ENCODE measurements at places on chromosomes 7 and 10. TPM values are rescaled to one million over a fixed set of nuclear protein-coding genes. Genes with fewer than 3 reads are reported as not detected.

TMEM178B gene
- total RNA-seq = not detected

GRID1 gene
- total RNA-seq = 0.09 TPM

CCL26 gene
- total RNA-seq = not detected

PLXDC2 gene
- total RNA-seq = 2.4 TPM

GPC2 gene
- total RNA-seq = 5.6 TPM

MYL10 gene
- not detected for total RNA-seq

PVRIG gene
- total RNA-seq = not detected

PLPP4 gene
- total RNA-seq = 11.0 TPM

SORCS1 gene
- not detected for total RNA-seq

PBLD gene
- total RNA-seq = 1.6 TPM

ZNF488 gene
- 0.09 TPM for total RNA-seq

PDZD7 gene
- 0.27 TPM for total RNA-seq

PAX2 gene
- not detected for total RNA-seq

CFAP69 gene
- 2.2 TPM for total RNA-seq

PLXNA4 gene
- 18.4 TPM for total RNA-seq

FAM25A gene
- not detected for total RNA-seq

OR9A2 gene
- not detected for total RNA-seq

TFPI2 gene
- total RNA-seq = 79.7 TPM

RBM28 gene
- total RNA-seq = 23.5 TPM

CHAT gene
- not detected for total RNA-seq

TMEM213 gene
- total RNA-seq = not detected

PRTFDC1 gene
- total RNA-seq = 6.5 TPM

LRRD1 gene
- not detected for total RNA-seq

TECTB gene
- not detected for total RNA-seq

PRRT4 gene
- not detected for total RNA-seq

SPAG6 gene
- total RNA-seq = not detected

GPR26 gene
- not detected for total RNA-seq

LAMTOR4 gene
- 120 TPM for total RNA-seq

All from endothelial cell of coronary artery (primary cell).